ENCODE measurements at places on chromosomes 1 and 21.

DNA sequence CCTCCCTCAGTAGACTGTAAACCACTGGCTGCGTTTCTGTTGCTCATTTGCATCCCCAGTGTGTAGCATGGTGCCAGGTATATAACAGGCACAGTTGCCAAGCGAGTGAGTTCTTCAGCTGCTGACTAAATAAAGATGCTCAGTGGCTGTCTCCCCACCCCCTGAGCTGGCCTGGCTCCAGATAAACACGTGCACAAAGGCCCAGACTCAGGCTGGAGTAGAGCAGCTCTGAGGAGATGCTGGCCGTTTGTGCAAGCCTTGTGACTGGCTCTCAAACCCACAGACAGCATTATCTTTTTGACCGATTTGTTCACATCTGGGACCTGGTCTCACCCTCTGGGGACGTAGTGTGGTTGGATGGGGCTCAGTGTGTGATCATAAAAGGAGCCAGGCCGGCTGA is 7.1 kb downstream of the CHRNB2 start:
- no peak for DNase-seq

DNA sequence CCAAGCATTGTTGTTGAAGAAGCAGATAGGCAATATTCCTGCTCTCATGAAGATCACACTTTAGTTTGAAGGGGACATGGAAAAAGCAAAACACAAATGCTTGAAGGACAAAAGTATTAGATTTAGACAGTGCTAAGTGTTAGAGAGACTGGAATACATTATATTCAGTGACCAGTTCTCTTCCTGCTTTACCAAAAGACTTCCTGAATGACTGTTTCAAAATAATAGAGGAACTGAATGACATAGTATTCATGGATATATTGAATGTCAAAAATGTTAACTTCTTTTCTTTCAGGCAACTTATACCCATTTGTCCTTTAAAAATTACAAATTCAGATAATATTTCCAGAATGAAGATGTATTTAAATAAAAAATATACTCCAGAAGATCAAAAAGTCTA is 178.0 kb upstream of the IVNS1ABP start:
- no peak for DNase-seq

DNA sequence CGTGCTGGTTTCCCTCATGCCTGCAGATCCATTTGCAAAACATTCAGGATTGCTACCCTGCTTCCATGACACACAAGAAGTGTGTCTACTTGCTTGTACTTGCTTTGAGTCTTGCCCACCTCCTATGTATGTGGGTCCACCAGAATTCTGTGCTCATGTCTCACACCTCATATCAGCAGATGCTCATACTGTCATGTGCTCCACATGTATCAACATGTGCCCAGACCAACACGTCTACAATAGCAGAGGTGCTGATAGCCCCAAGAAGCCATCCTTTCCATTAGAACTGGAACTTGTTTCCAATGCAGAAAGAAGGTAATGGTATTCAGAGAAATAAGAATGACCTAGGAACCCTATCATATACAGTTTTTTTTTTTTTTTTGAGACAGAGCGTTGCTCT is 27.9 kb upstream of the MYOC start:
- DNase-seq: no peak

DNA sequence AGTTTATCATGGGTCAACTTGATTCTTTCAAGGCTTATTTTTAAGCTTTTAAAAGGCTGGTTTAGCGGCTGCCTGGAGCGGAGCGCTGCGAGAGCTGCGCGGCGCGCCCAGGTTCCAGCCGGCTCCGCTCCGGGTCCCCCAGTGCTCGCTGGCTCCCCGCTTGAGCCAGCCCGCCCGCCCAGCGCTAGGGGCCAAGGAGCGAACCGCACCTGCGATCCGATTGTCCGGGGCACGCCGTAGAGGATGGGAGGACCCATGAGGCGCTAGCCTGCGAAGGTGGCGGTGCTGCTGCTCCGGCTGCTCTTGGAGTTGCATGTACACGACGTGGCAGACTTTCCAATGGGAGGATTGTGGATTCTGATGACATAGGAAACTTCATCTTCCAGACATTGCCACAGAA is 9.9 kb upstream of the CFHR4 start:
- DNase-seq: peak; percentile 4

GRCh38 chr1:30342535-30343141 is 380.7 kb downstream of the MATN1 start:
- DNase-seq: no peak
